Activated CD8-positive, alpha-beta memory T cell treated with anti-CD3 and anti-CD28 coated beads for 1 hour (primary cell): ENCODE measurements at places on chromosomes 2 and 18.

GRCh38 chr18:13680612-13681011 is 45.7 kb downstream of the FAM210A start:
- no peak for DNase-seq

- no peak for DNase-seq
Observed at GRCh38 chr2:222851956-222852617, 8.7 kb upstream of the ACSL3 start.

- no peak for DNase-seq
Observed at GRCh38 chr2:124382067-124382618, 357.1 kb downstream of the CNTNAP5 start.

- DNase-seq = no peak
Observed at GRCh38 chr2:173106959-173107628, 31.4 kb downstream of the MAP3K20 start.

- DNase-seq = no peak
Observed at GRCh38 chr2:186639939-186640338, 50.1 kb downstream of the ITGAV start.

DNA sequence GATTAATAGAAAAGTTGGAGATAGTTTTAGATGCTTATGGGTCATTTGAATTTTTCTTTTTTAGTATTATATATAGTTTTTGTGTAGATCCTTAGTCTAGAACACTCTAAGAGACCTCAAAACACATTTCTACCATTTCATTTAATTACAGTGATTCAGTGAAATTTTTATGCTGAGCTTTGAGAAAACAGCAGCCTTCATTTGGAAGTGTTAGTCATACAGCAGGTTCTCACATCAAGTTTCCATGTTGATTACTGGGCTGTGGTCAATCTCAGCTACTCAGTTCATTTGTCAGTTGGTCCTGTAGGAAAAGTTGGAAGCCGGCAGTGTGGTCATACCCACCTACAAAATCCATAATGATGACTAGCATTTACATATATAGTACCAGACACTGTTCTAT is 37.9 kb downstream of the MAP3K19 start:
- DNase-seq = no peak

- DNase-seq = no peak
Observed at GRCh38 chr2:158488442-158489216, 31.9 kb downstream of the PKP4 start.

GRCh38 chr18:48790226-48790863 is 160.4 kb downstream of the SMAD7 start:
- DNase-seq = no peak
